ENCODE measurements at places on chromosomes 2 and 18.

DNA sequence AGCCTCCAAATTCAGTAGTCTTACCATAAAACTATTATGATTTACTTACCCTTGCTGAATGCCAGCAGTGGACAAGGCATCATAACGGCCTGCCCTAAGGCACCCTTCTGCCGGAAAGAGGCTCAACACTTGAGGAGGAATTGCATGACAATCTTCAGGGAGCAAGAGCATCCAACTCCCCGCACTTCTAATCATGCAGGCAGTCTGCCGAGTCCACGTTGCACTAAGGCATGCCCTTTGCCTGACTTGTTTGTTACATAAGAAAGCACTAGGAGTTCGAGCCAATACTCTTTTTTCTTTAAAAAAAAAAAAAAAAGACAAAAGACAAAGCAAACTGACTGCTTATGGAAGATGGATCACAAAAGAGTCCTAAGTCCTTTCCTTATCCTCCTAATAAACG is 17.9 kb upstream of the SPTBN1 start:
- DNase-seq, result no peak

DNA sequence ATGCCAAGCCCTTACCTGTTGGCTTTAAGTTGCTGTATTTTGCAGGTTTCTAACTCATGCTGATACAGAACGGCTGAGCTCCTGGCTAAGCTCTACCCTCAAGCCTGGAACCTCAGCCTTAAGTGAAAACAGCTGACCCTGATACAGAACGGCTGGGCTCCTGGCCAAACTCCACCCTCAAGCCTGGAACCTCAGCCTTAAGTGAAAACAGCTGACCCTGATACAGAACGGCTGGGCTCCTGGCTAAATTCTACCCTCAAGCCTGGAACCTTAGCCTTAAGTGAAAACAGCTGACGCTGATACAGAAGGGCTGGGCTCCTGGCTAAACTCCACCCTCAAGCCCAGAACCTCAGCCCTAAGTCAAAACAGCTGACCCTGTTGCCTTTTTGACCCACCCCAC is 17.6 kb upstream of the DNER start:
- DNase-seq, result no peak

DNA sequence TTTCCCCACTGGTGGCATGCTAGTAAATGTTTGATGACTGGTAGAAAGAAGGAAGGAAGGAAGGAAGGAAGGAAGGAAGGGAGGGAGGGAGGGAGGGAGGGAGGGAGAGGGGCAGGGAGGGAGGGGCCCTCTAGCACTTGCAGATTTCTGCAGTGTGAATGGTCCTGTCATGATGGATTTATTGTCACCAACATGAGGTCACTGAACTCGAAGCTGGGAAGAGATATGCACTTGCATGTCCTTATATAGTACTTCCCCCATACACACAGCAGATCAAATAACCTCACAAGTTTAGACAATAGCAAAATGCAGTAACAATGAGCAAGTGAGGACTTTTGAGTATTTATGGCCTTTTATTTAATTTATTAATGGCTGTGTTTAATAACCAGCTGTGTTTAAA is 44.5 kb upstream of the CXCR4 start:
- no peak for DNase-seq

- no peak for DNase-seq
Measured at GRCh38 chr2:190277234-190278112, 42.2 kb downstream of the HIBCH start.

DNA sequence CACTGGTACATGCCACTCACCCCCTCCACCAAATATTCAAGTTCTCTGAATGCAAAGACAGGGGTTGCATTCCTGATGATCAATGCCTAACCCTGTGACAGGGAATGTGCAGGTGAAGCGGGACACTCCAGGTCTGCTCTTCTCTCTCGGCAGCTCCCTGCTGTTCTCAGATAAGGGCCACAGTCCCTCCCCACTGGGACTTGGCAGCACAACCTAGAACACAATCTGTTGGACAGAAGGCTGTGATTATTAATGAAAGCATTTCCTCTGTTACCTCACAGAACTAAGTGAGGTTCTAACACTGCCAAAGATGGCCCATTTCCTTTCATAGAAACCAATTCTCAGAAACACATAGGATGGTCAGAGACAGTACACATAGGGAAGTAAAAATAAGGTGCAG is 42.7 kb downstream of the VSNL1 start:
- DNase-seq, result no peak
